HTR-8/SVneo (cell line): ENCODE measurements at places on chromosomes 13 and 19.

DNA sequence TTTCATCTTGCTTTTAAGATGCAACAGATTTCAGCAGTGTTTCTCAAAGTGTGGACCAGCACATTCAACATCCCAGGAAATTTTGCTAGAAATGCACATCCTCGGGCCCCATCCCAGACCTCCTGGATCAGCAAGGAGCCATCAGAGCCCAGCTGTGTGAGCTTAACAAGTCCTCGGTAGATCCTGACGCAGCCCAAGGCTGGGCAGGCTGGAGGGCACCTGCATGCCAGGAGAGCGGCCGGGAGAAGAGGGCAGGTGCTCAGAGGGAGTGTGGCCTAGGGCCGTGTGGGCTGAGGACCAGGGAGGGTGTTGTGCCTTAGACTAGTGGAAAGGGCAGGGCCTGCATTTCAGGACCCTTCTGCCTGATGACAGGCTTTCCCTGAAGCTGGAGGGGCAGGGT, 2.2 kb upstream of the MCF2L start:
- no peak for DNase-seq

GRCh38 chr13:27425918-27426630, 1.7 kb downstream of the GTF3A start:
- peak; percentile 48 for DNase-seq

- no peak for DNase-seq
These were observed 104.4 kb downstream of the ZDHHC20 start for GRCh38 chr13:21354721-21355120.

GRCh38 chr19:48363500-48363809, 285 bp downstream of the TMEM143 start:
- no peak for DNase-seq

GRCh38 chr13:30576528-30576927, 41.2 kb upstream of the USPL1 start:
- no peak for DNase-seq

GRCh38 chr19:14048443-14049153, 13.3 kb downstream of the PALM3 start:
- DNase-seq = peak; percentile 45

DNA sequence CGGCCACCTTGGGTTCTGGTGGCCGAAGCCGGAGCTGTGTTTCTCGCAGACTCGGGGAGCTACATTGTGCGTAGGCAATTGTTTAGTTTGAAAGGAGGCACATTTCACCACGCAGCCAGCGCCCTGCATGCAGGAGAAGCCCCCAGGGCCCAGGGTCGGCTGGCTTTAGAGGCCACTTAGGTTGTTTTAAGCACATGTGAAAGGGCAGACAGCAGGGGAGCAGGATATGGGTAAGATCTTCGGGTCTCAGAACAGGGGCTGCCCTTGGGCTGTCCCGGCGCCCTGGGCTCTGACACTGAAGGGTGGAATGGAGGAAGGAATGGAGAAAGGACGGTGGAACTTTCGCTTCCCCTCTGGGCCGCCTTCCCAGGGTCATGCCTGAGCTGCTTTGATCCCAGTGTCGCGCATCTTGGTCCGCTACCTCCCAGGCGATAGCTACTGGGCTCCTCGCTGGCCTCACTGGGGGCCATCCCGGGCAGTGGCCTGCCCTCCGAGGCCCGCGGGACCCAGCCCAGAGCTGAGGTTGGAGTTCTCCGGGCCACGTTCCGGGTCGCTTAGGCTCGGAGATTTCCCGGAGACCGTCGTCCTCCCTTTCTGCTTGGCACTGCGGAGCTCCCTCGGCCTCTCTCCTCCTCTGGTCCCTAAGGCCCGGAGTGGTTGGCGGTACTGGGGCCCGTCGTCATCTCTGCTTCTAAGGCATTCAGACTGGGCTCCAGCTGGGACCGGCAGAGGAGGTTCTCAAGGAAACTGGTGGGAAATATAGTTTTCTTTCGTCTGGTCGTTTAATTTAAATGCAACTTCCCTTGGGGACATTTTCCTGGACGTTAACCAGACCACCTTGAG, 4.3 kb upstream of the POU4F1 start:
- DNase-seq = no peak

- DNase-seq = no peak
These were observed 110.9 kb downstream of the KL start for GRCh38 chr13:33127009-33127551.

DNA sequence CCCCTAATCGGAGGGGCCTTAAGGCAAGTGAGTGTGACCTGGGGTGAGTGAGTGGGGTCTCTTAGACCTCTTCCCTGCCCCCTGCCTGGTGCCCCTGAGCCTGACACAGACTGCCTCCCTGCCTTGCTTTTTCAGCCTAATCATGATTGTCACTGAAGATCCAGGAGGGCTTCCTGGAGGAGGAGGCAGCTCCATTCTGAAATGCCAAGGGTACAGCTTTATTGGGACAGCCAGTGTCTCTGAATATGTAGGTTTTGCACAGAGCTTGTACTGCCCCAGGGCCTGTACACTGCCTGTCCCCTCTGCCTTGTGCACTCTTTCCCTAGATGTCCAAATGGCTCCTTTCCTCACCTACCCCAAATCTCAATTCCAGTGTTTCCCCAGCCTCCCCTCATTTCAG, 26.1 kb upstream of the SEMA6B start:
- DNase-seq = no peak

DNA sequence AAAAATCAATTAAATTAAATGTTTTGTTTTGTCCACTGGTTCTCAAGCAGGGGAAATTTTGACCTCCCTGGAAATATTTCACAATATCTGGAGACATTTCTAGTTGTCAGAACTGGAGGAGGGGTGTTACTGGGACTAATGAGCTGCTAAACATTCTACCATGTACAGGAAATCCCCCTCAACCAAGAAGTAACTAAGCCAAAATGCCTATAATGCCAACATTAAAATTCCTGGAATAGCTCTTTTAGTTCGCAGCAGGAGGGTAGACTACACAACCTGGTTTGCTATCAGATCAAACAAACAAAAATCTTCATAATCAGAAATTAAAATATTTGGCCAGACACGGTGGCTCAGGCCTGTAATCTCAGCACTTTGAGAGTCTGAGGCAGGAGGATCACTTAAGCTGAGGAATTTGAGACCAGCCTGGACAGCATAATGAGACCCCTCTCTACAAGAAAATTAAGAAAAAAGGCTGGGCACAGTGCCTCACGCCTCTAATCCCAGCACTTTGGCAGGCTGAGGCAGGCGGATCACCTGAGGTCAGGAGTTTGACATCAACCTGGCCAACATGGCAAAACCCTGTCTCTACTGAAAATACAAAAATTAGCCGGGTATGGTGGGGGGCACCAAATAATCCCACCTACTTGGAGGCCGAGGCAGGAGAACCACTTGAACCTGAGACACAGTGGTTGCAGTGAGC, 13.7 kb upstream of the SMARCA4 start:
- peak; percentile 65 for DNase-seq

- no peak for DNase-seq
These were observed 1369.9 kb downstream of the EFNB2 start for GRCh38 chr13:105165449-105166125.

DNA sequence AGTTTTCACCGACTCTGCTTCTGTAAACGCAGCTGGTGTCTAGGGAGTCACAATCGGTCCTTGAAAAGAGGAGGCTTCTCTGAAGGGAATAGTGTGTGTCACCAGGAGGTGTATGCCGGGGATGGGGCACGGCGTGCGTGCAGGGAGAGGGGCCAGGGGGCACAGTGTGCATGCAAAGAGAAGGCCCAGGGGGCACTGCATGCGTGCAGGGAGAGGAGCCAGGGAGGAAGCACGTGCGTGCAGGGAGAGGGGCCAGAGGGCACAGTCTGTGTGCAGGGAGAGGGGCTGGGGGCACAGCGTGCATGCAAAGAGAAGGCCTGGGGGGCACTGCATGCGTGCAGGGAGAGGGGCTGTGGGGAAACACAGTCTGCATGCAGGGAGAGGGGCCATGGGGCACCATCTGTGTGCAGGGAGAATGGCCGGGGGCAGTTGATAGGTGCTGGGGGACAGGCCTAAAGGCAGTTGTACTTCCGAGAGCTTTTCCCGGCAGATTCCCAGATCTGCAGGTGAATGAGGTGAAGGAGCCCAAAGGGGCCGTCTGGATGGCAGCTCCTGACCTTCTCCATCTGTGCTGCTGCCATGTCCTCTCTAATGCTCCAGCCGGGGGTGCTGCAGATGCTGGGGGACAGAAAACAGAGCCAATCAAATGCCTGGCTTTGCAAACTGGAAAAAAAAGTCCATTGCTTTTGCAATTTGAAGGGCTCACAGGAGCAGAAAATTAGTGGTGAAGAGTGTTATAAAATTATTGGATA, 36.4 kb downstream of the ATP11A start:
- DNase-seq = no peak

- no peak for DNase-seq
These were observed 3.3 kb downstream of the GNA11 start for GRCh38 chr19:3097442-3097871.

DNA sequence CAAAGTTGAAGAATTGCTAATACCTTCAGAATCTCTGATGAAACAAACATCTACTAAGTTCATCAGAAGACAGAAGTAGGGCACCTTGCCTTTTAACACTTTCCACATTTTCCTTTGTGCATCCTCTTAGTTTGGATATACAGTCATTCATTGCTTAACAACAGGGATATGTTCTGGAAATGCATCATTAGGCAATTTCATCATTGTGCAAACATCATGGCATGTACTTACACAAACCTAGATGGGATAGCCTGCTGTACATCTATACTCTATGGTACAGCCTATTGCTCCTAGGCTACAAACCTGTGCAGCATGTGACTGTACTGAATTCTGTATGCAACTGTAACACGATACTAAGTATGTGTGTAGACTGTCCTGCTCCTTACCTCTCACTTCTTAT, 169.8 kb downstream of the SUCLA2 start:
- DNase-seq = no peak

DNA sequence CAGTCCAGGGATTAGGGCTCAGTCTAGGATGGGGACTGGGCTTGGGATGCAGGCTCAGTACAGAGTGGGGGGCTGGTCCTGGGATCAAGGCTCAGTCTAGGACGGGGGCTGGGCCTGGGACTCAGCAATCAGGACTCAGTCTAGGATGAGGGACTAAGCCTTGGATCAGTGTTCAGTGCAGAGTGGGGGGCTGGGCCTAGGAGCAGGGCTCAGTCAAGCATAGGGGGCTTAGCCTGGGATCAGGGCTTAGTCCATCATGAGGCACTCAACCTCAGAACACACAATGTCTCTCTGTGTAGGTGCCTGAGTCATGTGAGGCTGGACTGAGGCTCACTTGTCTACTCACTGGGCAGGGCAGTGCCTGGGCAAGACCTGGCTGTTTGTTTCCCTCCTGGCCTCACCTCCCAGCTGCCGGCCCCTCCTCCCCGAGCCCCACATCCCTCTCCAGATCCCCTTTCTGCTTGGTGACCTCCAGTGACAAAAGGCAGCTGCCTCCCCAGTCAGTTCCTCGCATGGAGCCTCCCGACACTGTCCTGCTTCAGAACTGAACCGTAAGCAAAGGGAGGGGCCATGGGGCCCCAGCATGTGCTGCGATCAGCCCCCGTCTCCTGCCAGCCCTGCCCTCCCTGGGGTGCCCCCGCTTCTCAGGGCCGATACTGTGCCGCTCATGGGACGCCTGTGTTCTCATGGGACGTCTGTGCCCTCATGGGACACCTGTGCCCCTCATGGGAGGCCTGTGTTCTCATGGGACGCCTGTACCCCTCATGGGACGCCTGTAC, 6.5 kb upstream of the S1PR4 start:
- no peak for DNase-seq

GRCh38 chr13:47146136-47146535, 249.3 kb upstream of the HTR2A start:
- no peak for DNase-seq

- no peak for DNase-seq
These were observed 364.0 kb downstream of the KCTD12 start for GRCh38 chr13:76522083-76522755.

GRCh38 chr13:90808838-90809237, 538.6 kb upstream of the MIR17HG start:
- no peak for DNase-seq

DNA sequence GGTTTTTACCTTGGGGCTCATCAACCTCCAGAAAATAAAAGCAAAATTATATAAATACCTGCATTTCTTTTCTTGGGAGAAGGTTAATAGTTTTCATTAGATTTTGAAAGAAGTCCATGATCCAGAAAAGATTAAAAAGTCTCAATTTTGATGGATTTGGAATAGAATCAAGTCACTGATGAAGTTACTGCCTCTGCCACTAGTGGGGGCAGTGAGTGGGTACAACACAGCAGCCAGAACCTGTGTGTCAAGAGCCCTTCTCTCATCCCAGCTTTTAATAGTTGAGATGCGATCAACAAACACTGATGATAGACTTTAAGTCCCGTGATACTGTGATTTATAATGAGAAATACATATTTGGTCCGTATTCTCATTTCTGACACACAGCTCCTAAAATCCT, 686.7 kb downstream of the DIAPH3 start:
- no peak for DNase-seq

DNA sequence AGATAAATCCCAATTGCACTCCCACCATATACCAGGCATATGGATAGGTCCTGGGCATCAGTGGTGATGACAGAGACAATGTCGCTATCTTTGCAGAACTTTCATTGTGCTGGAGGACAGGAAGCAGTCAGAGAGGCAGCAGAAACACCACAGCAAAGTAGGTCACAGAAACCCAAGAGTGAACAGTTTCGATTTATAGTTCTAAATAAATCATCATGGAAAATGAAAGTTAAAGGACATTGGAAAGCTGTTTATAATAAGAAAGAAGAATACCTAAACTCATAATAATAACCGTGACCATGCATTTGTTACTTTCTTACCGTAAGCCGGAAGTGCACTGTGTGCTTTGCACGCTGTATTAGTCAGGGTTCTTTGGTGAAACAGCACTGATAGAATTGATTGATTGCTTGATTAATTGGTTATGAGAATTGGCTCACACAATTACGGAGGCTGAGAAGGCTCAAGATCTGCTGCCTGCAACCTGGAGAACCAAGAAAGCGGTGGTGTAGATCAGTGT, 38.9 kb downstream of the ALOX5AP start:
- DNase-seq = no peak

DNA sequence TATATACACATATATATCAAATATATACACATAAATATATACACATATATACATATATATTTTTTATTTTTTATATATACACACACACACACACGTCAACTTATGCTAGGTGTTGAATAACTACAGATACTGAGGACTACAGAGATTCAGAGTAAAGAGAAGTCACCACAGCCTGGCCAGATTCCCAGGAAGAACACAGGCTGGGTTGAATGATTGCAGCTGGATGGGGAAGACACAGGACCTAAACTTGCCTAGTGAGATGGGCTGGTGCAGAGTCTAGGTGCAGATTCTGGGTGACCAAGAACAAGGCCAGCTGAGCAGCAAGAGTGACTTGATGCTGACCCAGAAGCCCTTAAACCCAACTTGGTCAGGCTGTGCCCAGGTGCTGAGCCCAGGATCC, 241.3 kb downstream of the KCTD12 start:
- DNase-seq = no peak

- no peak for DNase-seq
These were observed 81.4 kb upstream of the MEDAG start for GRCh38 chr13:30824651-30825050.

- DNase-seq = no peak
These were observed 65.5 kb downstream of the ING1 start for GRCh38 chr13:110779022-110779421.

GRCh38 chr13:74845806-74846205, 636.2 kb downstream of the TBC1D4 start:
- no peak for DNase-seq

- no peak for DNase-seq
These were observed 693.7 kb downstream of the UQCRFS1 start for GRCh38 chr19:28519218-28519779.
